Activated naive CD4-positive, alpha-beta T cell treated with anti-CD3 and anti-CD28 coated beads, Interleukin-2, amount 50 U/mL, for 16 hours (primary cell): ENCODE measurements at places on chromosomes 4 and X.
A peak's percentile ranks its signal among the peaks of the same experiment; 100 is the strongest.

DNA sequence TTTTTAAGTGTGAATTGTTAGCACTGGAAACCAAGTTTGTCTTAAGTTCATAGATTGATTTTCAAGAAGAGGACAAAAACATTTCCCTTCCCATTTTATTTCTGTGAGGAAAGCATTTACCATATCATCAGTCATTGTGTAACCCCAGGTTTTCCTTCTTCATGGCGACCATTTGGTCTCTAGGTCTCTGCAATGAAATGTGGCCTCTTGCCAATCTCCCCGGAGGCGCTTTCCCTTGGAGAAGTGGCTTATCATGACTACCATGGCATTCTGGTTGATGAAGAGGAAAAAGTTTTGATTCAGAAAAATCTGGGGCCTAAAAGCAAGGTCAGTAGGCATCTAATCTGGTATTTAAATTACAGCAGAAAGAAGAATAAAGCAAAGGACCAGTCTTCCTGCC lies 54.4 kb downstream of the ADD1 start:
- no peak for DNase-seq

- no peak for DNase-seq
Observed at GRCh38 chrX:82370978-82371646, 1137.0 kb upstream of the POU3F4 start.

- DNase-seq, result peak; percentile 80
Observed at GRCh38 chrX:150982788-150983520, at the start of gene HMGB3. TSS of gene HMGB3 (plus strand) at chrX:150983335. CDS start at chrX:150985600, 2,265 bp downstream.

DNA sequence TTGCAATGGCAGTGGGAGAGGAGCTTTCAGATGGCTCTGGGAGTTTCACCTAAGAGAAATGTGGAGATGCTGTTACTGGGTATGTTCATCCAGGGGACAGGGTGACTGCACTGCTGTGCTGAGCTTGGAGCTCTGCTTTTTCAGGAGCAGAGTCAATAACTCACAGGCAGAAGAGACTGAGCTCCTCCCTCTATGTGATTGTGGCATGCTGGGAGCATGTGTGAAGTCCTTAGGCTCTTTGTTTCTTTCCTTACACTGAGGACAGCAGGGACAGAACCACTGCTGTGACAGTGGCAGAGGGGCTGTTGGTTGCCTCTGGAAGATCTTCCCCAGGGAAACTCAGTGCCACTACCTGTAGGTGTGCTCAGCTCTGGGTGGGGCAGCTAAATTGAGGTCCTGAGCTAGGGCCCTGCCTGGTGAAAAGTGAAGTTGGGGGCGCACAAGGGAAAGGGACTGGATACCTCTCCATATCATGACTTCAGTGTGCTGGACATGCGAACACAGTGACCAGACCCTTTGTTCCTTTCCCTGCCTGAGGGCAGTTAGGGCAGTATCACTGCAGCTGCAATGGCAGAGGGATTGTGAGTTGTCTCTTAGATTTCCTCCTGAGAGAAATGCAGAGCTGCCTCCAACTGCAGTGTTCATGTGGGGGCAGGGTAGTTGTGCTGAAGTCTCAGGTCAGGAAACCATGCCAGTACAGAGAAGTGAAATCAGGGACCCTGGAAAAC lies 156.7 kb downstream of the TENT5D start:
- DNase-seq, result no peak

DNA sequence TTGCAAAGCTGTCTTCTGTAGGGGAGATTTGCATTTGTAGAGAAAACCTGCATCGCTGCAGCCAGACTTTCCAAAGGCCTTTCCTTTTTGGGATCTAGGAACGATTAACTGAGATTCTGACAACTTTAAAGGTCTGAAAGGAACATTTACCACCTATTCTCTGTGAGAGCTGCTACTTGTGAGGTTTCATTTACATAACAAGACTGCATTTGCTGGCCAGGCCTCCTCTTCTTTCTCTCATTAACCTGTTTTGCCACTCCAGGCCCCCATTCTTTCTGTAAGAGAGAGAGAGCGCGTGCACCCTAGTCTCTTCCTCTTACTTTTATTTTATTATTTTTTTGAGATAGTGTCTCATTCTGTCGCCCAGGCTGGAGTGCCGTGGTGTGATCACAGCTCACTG lies 31.6 kb downstream of the TMEM31 start:
- DNase-seq, result no peak

DNA sequence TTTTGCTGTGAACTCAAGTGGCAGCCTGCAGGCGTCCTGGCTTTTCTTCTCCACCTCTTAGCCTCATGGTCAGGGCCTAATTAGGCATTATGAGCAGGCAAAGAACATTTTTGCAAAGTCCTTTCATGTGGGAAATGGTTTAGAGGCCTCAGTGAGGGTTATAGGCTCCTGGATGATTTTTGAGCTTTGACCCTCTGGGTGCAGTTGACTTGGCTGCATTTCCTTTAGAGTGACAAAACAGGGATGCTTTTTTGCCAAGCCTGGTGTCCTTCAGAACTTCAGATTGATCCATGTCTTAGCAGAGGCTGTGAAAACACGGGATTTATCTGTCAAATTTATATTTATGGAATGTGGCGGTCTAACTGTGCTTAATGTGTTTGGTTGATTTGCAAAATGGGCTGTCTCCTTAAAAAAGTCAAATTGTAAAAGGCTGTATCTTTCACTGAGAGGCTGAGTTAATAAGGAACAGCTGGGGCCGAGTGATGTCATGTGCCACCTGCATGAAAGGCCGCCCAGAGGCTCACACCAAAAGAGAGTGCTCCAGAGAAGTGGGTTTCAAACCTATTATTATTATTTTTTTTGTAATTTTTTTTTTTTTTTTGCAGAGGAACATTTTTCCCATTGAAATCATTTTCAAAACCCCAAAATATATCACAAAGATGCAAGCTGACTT lies 192.2 kb upstream of the ARX start:
- DNase-seq, result no peak

DNA sequence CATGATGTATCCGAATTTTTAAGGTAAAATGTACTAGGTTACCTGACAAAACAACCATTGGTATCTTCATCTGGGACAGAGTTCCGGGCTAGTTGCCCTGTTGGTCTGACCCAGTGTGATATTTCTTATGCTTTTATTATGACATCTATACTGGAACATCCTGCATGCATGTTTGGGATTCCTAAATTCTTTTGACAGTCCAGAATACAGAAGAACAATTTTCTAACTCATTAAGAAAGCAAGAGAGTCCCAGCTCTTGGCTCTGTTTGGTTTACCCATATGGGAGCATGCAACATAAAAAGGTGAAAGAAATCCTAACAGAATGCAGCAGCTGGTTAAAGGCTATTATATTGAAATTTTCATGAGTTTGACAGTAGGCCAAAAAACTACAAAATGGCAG lies 247.7 kb upstream of the FTHL17 start:
- no peak for DNase-seq

GRCh38 chr4:184851886-184852285 lies 26.1 kb upstream of the ACSL1 start:
- no peak for DNase-seq

- no peak for DNase-seq
Observed at GRCh38 chr4:37324546-37324945, 80.0 kb downstream of the NWD2 start.

DNA sequence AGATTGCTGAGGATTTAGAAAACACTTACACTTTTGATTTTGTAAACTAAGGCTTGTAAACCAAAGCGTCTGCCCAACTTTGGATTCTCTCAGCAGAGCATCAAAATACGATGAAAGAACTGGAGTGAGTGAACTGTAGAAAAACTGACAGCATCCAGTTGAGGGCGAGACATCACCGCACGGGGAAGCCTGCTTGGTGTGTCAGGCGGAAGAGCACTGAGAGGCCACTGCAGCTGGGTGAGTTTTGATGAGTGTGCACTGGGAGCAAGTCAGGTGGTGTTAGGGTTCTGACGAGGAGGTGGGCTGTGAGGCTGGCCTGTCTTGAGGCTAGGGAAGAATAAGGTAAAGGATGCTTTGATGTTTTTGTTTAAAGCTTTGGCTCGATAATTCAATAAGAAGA lies 46.8 kb upstream of the CLDN24 start:
- no peak for DNase-seq

GRCh38 chr4:109094056-109094455 lies 208.4 kb downstream of the COL25A1 start:
- DNase-seq, result no peak

GRCh38 chr4:159018062-159018629 lies 84.7 kb upstream of the RAPGEF2 start:
- no peak for DNase-seq

DNA sequence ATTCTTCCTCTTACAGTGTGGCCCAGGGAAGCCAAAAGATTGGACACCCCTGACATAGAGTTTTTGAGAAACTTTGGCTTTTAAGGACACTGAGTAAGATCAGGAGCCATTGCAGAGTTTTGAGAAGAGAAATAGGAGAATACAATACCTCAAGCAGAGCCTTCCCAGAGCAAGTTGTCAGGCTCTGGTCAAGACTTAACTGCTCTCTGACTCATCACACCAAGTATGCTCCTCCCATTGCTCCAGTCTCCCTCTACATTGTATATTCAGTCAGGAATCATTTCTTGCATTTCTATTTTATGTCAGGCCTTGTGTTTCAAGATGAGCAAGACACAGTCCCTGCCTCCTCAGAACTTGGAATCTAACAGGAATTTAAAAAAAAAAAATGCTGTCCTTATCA lies 176.4 kb upstream of the FMR1 start:
- DNase-seq, result no peak

- DNase-seq, result no peak
Observed at GRCh38 chrX:24934279-24934678, 81.5 kb downstream of the ARX start.

DNA sequence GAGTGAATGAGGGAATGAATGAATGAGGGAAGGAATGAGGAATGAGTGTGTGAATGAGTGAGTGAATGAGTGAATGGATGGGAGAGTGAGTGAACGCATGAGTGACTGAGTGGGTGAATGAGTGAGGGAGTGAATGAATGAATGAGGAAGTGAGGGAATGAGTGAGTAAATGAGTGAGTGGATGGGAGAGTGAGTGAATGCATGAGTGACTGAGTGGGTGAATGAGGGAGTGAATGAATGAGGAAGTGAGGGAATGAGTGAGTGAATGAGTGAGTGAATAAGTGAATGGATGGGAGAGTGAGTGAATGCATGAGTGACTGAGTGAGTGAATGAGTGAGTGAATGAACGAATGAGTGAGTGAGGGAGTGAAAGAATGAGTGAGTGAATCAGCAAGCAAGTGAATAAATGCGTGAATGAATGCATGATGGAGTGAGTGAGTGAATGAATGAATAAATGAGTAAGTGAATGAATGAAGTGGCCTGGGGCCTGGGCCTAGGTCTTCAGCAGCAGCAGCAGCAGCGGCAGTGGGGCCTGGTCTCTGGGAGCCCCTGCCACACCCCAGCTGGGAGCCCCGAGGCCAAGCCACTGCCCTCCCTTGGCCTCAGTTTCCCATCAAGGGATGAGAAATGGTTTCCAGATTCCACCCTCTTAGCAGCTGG lies 16.2 kb upstream of the PSAPL1 start:
- no peak for DNase-seq

DNA sequence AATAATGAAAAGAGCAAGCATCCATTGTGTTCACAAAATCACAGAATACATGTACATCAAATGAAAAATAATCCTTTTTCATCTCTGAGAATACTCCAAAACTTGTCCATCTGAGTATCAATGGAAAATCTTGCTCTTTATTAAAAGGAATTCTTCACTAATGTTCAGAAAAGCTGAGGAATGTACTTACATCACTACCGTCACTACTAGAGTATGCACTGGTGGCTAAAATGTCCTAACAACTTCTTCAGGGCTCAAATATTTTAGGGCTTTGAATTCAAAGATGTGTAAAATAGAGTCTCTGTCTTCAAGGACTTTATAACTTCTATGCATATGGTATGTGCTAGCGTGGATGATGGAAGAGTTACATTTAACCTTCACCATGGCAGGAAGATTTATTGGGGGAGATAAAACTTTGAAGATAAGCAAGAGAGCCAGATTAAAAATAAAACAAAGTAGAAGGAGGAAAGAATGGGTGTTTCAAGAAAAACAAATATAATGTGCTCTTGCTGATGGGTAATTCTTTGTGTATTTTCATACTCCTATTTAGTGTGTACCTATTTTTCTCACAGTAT lies 55.1 kb downstream of the DMD start:
- no peak for DNase-seq

GRCh38 chr4:56619160-56619559 lies 61.9 kb downstream of the HOPX start:
- DNase-seq, result no peak

DNA sequence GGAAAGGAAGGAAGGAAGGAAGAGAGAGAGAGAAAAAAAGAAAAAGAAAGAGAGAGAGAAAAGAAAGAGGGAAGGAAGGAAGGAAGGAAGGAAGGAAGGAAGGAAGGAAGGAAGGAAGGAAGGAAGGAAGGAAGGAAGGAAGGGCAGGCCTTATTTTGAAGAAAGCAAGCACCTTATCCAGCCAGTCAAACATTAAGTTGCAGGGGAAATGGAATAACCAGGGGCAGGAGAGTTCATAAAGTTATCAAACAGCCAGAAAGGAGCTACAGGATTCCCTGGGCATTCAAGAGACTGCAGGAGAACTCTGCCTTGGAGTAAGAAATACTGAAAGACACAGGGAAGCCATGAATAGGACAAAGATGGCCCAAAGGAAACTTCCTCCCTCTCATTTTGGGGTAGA lies 672.0 kb upstream of the INTU start:
- no peak for DNase-seq

DNA sequence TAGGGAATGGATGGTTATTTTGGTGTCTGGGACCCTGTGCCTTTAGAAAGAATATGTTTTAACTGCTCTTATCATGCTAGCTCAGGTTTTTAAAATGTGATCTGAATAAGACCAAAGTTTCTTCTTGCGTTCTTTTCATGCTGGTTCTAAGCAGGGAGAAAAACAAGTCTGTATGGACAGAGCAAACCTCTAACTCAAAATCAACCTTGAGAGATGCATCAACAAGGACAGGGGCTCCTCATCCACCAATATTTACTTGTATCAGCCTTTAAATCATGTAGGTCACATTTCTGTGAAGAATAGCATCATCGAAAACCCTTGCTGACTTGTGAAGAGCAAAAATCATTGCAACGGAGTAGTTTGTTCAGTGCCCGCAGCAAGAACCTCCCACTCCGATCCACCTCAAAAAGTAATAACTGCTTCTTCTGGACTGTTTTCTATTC lies 1.2 kb downstream of the ATP10D start:
- no peak for DNase-seq

GRCh38 chr4:142160509-142160908 lies 524.1 kb downstream of the IL15 start:
- DNase-seq, result no peak

DNA sequence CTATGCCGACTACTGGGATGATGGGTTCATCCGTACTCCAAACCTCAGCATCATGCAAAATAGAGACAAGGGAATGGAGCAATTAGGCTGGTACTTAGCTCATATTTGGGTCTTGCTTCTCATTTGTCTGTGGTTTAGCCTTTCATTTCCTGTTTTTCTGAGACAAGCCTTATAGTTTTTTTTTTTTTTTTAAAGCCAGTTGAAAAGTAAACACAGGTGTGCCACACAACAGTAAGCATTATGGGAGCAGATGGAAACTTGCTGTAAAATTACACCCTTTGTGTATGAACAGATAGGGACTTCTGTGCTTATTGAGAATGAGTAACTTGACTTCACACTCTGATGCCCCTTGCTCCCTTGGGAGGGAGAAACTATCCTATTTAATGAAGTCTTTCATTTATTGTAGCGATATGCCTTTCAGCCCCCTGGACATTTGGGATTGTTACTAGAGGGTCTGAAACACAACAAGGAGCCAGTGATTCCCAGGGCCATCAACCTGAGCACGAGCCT lies 13.7 kb downstream of the RASSF6 start:
- DNase-seq, result no peak
